ENCODE measurements at places on chromosomes 2 and 18.
A peak's percentile ranks its signal among the peaks of the same experiment; 100 is the strongest.

GRCh38 chr18:77896586-77897252, 647.1 kb downstream of the GALR1 start:
- DNase-seq = no peak

- no peak for DNase-seq
Observed at GRCh38 chr2:48380989-48381625, 148.8 kb upstream of the STON1 start.

- peak; percentile 5 for DNase-seq
Observed at GRCh38 chr2:149040451-149040850, 2.0 kb downstream of the LYPD6B start.

DNA sequence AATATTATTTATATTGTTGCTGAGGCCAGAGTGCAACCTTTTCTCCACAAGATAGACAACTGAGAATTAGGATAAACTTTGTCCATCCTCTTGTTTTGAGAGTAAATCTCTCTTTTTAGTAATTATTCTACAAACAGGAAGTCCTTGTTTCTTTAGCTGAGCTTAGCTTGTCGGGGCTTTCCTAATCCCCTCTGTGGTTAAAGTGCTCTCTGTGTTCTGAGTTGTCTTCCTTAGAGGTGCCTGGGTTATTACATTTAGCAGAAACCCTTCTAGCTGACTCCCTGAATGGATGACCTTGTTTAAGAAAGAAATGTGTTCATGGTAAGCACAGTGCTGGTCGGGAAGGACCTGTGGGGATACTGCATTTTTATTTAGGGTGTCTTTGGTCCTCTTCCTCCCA, 12.7 kb downstream of the USP39 start:
- DNase-seq = no peak

- DNase-seq = peak; percentile 28
Observed at GRCh38 chr2:159592441-159592840, 23.9 kb downstream of the BAZ2B start.

DNA sequence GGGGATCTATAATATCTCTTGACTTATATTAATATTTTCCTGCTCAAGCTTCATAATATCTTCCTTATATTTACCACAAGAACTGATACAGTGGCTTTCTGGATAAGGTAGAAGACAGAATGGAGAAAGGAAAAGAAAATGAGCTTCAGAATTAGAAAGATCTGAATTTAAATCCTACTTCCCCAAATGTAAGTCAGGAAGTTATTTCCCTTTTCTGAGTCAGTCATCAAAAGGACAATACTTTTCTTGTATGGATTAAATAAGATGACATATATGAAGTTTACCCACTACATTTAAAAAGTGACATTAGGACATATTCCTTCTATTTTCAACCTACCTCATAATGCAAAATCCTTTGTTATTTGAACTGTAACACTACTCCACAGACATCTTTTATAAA, 19.0 kb downstream of the KRCC1 start:
- no peak for DNase-seq

DNA sequence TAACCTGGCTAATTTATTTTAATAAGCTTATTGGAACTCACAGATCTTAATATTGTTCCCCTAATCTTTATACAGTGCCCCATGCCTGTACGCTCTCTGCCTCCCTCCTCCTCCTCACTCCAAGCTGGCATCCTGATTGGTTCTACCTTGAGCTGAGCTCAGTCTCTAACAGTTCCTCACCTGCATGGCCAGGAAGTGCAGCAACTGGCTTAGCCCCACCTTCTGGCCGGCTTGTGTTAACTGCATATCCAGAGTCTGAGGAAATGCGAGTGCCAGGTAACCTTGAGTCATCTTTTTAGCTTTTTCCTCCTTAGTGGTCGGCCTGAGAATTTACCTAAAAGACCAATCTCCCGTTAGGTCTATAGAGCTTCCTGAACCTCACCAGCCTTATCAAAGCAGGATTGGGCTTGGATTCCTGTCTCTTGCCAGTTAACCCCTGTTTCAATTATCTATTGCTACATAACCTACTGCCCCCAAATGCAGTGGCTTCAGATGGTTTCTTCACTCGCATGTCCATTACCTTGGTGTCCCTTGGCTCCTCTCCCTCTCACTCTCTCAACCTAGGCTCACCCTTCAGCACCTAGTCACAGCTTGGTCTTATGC, 89.5 kb upstream of the STK39 start:
- peak; percentile 42 for DNase-seq

DNA sequence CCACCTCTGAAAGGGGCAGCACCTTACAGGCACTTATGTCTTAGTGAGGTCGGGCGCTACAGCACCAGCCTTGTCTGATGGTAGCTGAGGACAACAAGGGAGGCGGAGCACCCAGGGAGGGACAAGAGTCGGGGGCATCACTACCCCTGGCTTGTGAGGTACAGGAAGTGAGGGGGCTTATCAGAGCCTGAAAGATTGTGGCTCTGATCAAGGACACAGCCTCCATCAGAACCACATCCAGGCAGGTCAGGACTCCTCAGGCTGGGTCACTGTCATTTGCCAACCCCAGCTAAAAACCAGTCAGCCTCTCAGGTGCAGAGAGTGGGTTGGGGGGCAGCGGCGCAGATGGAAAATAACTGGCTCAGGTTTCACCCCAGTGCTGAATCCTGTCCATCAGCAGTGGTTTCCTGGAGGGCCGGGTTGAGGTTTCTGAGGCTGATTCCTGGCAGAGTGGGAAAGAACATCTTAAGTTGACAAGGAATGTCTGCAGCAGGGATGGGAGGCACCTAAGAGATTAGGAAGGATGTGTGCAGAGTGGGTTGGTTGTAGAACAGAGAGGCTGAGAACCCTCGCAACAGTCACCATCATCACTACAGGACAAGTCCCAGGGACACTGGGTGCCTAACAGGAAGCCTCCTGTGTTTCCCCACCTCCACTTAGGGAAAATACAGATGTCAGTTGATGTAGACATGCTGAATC, 45.3 kb downstream of the FBLN7 start:
- DNase-seq = peak; percentile 23

DNA sequence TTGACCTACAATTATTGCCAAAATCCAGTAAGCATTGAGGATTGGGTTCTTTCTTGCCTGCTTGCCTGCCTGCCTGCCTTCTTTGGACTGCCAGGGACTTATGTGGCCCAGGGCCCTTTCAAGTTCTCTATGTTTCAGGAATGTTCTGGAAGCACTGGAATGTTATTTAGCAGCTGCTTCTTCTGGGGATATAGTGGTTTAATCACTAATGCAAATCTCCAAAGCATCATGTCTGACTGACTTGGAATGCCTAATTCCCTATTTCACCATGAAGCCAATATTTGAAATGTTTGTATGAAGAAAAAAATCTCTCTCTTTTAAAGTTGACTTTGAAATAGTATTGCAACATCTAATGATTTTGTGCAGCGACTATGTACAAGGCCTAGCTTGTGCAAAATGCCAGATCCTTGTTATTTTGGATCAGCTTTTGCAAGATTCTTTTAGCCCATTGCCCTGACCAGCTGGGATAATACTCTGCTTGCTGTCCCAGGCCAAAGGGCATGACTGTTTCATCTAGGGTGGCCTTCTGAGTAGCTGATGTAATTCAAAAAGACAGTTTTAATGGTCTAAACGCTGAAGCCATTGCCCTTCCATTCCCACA, 204.6 kb downstream of the RND3 start:
- DNase-seq = peak; percentile 23

- DNase-seq = no peak
Observed at GRCh38 chr18:75810516-75810915, 383.0 kb upstream of the SMIM21 start.

GRCh38 chr18:43574974-43575373, 297.7 kb upstream of the SYT4 start:
- DNase-seq = no peak

DNA sequence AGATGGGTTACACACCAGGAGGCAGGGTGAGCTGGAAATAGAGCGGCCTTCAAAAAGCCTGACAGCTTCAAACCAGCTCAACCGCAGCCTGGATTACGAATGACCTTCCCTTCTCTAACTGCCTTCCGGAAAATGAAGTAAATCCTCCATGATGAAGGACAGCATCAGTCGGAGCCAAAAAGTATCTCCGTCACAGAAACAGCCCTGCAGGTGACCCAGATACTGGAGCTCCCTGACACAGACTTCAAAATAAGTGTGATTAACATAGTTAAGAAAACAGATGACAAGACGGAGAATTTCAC, 10.3 kb upstream of the CIB4 start:
- DNase-seq = no peak

- DNase-seq = no peak
Observed at GRCh38 chr2:56505885-56506284, 322.1 kb downstream of the CCDC85A start.

DNA sequence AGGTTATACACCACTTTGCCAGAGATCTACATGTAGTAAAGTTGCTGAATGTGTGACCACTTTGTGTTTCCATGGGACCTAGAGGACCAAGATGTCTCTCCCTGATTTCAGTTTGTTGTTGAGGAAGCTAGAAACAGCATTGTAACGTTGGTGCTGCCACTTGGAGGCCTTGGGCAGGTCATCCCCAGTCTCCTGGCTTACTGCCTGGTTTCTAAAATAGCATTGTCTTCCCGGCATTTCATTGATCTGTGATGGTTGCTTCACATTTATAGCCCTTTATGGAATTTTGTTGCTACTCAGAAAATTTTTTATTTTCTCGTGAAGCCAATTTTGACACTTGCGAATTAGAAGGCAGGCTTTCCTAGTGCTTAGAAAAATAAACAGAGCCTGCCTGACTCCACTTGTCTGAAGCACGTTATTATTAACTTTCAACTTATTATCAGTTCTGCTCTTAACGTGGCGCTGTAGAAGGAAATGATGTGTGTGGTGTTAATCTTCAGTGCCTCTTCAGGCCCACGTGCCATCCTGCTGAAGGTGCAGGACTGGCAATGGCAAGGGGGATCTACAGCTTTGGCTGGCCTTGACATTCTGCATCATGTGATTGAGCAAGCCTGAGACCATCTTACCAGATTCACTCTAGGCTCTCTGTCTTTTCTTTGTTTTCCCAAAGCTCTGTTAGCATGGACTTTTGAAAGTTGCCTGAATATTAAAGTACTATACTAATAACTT, 59.9 kb downstream of the INPP4A start:
- DNase-seq = peak; percentile 57

DNA sequence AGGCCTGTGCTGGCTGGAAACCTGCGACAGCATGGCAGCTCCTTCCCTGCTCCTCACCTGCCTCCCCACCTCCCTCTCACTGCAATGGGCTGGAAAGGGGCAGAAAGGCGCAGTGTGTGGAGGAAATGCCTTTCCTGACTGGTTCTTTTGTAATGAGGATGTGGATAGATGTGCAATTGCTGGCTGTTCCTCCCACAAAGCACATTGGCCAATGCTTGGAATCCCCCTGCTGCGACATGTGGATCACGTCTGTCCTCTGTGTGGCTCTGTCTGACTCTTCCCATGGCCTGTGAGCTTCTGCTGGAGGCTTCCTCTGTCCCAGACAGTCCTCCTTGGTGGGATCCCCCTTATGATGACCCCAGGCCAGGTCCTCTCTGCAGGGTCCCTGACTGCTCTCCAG, 172.5 kb downstream of the NCK2 start:
- DNase-seq = no peak

DNA sequence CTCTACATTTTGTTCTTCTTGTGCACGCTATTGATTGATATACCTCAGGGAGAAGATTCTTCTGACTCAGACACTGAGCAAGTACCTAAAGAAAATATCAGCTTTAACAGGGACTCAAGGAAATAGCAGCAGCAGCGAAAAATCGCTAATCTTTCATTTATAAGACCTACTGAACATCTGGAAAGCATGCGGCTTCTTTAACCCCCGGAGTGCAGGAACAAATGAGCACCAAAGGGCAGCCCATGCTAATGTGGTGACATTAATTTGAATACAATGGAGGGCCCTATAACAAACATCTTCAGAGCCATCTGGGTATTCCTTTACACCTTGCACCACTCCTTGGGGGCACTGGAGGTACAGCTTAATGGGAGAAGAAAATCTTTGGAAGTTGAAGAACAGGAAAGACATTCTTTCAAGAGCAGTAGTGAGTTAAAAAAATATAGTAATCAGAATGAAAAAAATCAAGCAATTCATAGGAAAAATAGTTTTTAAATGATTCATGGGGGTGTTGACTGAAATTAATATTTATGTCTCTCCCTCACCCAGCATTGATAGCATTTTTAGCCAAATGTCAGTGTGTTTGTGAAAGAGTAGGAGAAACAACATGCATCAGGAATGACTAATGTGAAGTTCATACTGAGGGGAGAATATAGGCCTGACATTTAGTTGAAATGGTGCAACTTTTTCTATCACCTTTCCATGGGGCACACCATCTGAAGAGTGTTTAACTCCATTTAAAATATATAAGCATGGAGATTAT, 281.7 kb downstream of the HRH4 start:
- DNase-seq = no peak
